Stimulated activated CD4-positive, alpha-beta T cell treated with anti-CD3 and anti-CD28 coated beads, TNF-alpha, amount 100 ng/mL, for 24 hours (primary cell): ENCODE measurements at places on chromosomes 5 and 9.

GRCh38 chr9:121593066-121593465, 58.4 kb upstream of the DAB2IP start:
- no peak for DNase-seq

DNA sequence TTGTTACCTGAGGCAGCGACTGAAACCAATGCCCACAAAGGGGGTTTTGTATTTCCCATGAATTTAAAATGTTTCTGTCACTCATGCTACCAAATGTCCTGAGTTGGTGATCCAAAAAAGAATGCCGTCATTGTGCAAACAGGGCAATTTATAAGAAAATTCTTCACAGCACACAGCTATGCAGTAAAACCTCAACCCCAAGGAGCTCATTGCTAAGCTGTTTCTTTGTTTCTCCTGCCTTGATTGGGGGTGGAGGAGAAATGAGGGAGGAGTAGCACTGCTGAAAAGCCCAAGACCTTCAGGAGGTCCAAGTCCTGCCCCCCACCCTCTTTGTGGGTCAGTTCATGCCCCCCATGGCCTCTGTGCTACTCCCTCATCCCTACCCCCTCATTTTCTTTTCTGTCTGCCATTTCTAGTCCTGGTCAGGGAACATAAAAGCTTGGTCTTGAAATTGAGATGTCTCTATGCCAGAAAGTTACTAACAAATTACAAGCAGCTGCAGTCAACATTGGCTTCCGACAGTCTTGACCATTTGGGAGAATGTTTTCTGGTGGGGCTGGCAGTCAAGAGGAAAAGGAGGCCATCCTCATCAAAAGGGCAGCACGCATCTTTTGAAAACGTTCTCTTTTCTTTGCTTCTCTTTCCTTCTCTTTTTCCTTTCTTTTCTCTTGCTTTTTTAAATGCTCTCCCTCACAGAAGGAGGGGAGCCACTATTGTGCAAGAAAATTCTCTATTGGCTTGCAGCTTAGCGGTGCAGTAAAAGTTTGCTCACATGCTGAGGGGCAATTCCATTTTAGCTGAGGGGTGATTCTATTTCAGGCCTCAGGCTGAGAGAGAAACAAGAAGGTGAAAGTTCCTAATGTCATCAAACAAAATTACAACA, 133.3 kb downstream of the GCNT1 start:
- no peak for DNase-seq

- DNase-seq = no peak
Observed at GRCh38 chr5:123965626-123966025, 453.6 kb downstream of the CSNK1G3 start.

- no peak for DNase-seq
Observed at GRCh38 chr9:124098141-124098905, 86.8 kb downstream of the LHX2 start.

GRCh38 chr9:4084435-4084818, 215.4 kb downstream of the GLIS3 start:
- no peak for DNase-seq

DNA sequence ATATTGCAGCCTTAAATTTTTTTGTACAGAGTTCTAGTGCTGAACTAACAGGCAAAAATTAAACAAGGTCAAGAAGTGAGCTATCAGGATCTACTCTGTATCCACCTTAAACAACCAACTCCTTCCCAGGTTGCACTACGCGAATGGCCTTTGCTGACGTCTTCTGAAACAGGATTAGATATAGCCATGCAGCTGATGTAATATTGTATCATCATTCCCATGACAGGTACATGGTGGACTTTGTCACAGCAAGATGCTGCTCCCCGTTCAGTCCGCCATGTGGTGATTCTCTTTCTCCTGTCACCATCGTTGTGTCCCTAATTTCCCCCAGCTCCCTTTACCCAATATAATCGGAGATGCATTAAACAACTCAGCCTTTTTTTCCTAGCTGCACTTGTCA, 328.9 kb downstream of the DEPDC1B start:
- no peak for DNase-seq

DNA sequence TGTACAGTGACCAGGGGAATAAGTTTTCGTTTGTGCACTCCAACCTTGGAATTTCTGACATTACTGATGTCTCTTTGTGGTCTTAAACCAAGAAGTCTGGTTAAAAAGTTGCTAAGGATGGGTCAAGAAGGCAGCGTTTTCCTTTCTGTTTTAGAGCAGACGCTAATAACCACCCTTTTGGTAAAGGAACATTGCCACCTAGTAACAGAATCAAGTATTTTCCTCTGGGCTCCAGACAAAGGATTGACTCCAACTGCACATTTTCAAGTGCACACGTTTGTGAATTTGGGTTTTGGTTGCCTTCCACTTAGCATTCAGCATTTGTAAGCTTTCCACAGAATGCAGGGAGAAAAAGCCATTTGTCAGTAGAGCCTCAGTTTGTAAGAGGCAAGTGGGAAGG, 22.2 kb upstream of the CEP78 start:
- DNase-seq = no peak

DNA sequence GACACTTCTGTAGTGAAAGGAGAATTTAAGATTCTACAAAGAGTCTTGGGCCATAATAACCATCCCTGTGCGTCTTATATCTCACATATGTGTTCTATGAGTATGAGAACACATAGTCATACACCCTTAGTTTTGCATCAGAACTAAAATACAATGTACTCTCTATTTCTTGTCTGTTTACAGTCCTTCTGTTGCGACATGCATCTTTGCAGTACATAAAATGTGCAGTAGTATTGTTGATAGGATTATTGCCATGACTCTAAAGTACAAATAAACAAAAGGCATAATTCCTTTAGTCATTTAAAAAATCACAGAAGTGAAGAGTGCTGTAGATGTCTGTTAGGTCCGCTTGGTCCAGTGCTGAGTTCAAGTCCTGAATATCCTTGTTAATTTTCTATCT, 201.9 kb downstream of the NR3C1 start:
- no peak for DNase-seq
